ENCODE measurements at places on chromosomes 4 and X. TPM values are rescaled to one million over a fixed set of nuclear protein-coding genes. Genes with fewer than 3 reads are reported as not detected.

Gene CDS1
- 0.47 TPM for total RNA-seq

Gene CXCL11
- total RNA-seq = not detected

Gene TLR8
- not detected for total RNA-seq

Gene TIMP1
- total RNA-seq = 562 TPM

Gene KLHL8
- 38.5 TPM for total RNA-seq

Gene GPC3
- total RNA-seq = 0.63 TPM

Gene BEX1
- 0.63 TPM for total RNA-seq

Gene WAS
- 0.26 TPM for total RNA-seq

Gene P2RY10
- not detected for total RNA-seq

Gene SYTL4
- 14.3 TPM for total RNA-seq

Gene PAGE5
- not detected for total RNA-seq
